Nucleus accumbens (tissue), 56 donors: ENCODE measurements at places on chromosomes 6 and 20.

DNA sequence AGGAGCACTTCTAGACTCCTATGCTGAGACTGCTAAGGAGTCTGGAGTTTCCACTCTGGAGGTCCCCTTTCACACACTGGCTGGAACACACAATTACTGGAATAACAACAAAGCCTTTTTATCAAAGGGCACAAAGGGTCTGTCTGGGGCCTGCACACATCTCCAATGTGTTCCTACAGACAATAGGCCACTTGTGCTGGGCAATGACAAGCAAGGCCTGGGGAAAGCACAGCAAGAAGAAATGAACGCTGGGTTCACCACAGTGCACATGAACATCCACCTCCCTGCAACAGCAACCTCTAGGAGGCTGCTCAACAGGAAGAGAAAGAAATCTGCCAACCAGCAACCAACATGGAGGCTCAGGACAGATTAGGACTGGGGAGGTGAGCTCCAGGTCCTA lies 43.9 kb downstream of the TRPC4AP start:
- peak; percentile 83 for DNase-seq

DNA sequence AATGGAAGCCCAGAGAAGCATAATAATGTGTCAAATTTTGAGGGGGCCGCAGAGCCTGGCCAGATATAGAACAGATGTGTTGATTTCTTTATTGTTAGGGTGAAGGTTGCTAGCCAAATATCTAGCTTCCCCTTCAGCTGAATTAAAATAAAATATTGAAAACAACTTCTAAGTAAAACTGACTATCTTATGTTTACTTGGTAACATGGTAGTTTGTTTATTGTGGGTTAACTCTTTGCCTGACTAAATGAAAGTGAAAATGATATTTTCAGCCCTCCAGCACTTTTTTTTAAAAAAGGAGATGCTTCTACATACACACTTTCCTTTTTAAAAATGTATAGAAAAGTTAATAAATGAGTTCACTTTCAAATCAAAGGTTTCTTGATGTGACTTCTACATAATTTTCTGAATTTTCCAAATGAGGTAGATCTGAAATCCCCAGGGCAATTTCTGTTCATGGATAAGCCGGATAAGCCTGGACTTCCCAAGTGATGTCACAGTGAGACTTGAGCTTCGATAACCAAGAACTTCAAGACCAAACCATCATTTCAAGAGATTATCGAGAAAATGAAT lies 172.1 kb upstream of the OLIG3 start:
- no peak for DNase-seq

DNA sequence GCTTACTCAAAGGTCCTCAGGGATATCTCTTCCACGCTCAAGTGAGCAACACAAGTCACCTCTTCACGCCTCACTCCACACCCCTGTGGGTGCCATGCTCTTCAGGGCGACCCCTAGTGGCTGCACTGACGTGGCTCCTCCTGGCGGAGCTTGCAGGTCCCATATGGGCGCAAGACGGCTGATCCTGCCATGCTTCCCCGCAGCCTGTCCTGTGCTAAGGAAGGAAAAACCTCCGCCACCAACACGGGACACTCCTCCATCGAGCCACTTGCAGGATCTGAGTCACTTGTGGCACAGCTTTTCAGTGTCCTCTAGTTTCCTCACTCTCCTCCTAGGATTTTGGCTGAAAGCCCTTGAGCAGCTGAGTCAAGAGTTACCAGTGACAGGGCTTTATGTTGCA lies 90.7 kb downstream of the KHDC1L start:
- DNase-seq: no peak

DNA sequence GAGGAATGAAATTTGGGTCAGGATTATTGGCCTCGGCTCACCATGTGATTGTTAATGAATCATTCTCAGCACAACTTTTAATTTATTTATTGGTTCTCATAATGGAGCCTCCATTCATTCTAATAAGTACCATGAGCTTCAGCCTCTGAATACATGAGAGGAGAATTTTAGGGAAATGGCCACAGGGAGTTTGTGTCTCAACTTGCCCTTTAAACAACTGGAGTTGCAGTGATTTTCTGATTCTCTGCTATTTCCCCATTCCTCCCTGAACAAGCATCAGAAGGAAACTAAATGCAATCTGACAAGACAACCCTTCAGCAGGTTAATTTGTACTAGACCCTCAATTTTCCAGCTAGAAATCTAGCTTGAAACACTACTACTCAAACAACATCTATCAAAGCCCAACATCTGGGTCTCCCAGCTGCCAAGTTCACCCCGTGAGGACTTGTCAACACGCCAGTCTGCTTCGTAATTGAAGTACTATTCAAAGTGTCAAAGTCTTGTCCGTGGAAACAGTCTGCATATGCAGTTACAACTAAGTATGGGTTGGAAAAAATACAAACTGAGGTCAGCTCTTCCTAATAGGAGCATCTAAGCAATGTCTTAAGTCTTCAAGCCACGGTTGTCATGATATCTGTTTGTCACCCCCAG lies 235.4 kb downstream of the CDH4 start:
- no peak for DNase-seq

- no peak for DNase-seq
Measured at GRCh38 chr6:168778201-168778600, 337.2 kb downstream of the SMOC2 start.

DNA sequence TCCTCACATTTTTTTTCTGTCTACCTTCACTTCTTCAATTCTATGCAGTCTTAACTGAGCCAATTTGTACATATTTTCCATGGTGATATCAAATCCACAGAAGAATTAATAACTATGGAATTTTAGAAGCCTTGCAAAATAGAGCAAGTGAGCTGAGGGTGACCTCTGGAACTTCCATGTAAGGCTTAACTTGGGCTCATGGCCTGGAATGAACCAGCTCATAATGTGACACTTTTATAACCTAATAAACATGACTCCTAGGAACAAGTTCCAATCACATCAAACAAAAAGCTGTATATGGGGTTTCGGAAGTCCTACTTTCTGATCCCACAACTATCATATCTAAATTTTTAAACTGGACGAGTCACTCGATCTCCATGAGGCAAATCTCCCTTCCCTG lies 232.4 kb downstream of the FOXA2 start:
- DNase-seq: no peak

DNA sequence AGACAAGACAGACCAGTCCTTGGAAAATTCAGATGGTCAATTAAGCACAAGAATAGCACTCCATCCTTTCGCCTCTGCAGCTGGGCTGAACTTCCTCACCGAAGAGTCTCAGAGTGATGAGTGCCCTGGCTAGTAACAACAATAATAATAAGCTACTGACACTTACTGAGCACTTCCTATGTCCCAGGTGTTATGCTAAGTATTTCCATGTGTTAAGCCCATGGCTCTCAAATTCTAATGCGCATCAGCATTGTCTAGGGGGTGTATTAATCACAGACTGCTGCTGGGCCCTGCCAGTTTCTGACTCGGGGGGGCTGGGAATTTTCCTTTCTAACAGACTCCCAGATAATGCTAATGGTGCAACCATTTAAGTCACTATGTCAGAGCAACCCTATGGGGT lies 118.2 kb upstream of the LRFN2 start:
- no peak for DNase-seq

DNA sequence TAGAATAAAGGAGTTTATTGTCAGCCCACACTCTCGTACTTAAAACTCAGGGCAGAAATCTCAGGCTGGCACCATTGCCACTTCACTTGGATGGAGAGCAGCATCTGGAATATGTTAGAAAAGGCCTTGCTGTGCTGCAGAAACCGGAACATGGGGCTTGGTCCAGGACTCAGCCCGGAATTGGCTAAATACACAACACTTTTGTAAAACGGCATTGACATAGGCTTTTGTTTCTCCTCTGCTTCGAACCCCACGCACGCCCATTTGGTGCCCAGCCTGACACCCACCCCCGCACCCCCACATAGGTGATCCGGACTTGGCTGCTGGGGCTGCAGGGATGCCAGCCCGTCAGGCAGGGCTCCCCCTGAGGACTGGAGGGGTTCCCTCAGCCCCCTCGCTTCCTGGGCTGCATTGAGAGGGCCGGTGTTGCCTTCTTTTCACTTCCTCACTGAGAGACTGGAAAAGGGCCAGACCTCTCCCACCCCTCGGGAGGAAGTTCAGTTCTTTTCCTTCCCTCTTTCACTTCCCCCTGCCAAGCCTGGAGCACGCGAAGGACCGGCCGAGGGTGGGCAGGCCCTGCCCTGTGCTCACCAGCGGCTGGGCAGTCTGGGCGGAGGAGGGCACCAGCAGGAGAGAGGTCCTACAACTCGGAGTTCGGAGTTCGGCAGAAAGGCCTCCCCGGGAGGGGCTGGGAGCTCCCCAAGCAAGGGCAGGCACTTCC lies 17.9 kb upstream of the CST3 start:
- DNase-seq: peak; percentile 88

DNA sequence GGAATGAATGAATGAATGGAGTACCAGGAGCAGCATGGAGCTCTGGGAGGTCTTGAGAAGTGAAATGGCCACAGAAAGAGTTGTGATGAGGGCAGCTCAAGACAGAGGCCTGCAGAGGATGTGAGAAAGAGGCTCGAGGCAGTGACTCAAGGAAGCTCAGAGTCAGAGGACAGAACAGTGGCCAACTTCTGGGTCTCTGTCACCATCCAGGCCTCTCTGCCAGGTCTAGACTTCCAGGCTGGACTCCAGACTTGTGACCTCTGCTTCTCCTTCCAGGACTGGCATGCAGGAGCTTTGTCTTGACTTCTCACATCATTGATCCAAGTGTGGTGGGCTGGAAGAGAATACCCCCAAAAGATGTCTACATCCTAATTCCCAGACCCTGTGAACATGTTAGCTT lies 119.8 kb downstream of the TOX2 start:
- DNase-seq: no peak

- no peak for DNase-seq
Measured at GRCh38 chr20:34915749-34916455, 39.5 kb downstream of the ACSS2 start.

GRCh38 chr6:63904650-63905248 lies 269.1 kb downstream of the PHF3 start:
- no peak for DNase-seq

- DNase-seq: no peak
Measured at GRCh38 chr6:146277142-146277541, 248.3 kb downstream of the GRM1 start.

- DNase-seq: no peak
Measured at GRCh38 chr20:4297127-4297826, 281.9 kb upstream of the RNF24 start.

DNA sequence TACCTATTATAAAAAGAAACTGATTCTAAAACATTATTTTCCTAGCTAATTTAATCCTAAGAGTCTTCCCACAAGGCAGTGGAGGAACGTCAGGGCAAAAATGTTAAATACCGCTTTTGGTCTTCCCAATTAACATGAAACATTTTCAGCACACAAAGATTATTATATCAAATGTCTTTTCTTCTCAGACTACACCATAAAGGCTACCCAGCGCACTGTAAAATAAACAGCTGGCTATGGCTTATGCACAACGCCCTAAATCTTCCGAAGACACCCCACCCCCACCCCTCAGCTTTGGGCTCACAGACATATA lies 1.0 kb downstream of the NUDT3 start:
- no peak for DNase-seq

DNA sequence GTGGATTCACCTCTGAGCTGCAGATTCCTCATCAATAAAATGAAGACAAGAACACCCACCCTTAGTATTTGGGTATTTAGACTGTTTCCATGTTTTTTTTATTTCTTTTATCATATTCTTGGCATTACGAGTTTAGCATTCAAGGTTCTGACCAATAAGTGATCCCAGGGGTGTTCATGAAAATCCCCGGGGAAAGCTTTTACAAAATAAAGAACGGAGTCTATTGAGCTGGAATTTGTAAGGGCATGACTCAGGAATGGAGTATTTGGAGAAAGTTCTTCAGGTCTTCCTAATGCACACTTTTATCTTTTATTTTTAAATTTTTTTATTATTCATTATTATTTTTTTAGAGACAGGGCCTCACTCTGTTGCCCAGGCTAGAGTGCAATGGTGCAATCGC lies 19.4 kb upstream of the TOX2 start:
- DNase-seq: no peak

GRCh38 chr6:2575236-2575635 lies 175.5 kb downstream of the MYLK4 start:
- no peak for DNase-seq

GRCh38 chr20:1332749-1333300 lies 3.9 kb upstream of the SDCBP2 start:
- no peak for DNase-seq

DNA sequence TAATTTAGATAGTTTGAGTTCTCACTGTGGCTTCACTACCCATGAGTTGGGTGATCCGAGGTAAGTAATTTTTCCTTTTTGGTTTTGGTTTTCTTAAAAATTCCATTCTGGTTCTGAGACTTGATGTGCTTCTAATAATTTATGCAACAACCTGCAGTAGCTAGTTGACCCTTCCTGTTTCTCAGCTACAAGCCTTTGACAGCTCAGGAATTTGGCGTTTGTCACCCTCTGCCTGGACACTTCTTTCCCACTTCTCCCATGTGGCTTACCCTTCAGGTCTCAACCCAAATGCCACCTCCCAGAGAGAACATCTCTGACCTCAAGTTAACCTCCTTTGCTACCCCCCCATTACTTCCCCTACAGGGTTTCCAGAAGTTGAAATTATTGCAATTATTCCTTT lies 49.7 kb upstream of the TSHZ2 start:
- DNase-seq: no peak

GRCh38 chr20:52524861-52525260 lies 333.3 kb upstream of the ZFP64 start:
- DNase-seq: no peak

DNA sequence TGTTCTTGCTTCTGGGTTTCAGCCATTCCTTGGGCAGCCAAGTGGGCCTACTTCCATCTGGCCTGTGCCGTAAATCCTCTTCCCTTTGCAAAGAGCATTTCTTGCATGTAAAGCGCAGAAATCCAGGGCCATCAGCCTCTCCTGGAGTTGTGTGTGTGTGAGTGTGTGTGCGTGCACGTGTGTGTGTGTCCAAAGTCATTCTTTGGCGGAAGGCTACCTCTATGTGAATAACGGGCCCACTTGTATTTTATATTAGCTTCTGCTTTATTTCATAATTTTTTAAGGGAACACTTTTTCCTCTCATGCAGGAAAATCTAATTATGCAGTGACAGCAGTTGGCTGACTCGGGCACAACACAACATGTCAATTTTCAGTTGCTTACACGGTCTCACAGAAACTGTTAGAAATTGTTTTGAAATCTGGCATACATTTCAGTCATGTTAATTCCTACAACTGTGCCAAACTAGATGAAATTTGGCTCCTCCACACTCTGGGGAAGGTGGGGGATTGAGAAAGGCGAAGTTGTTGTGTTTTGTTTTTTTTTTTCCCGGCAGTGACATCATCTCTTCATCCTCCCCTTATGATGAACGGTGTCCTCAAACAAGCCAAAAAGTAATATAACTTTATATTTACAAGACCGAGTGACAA lies 223.7 kb upstream of the TSHZ2 start:
- no peak for DNase-seq

DNA sequence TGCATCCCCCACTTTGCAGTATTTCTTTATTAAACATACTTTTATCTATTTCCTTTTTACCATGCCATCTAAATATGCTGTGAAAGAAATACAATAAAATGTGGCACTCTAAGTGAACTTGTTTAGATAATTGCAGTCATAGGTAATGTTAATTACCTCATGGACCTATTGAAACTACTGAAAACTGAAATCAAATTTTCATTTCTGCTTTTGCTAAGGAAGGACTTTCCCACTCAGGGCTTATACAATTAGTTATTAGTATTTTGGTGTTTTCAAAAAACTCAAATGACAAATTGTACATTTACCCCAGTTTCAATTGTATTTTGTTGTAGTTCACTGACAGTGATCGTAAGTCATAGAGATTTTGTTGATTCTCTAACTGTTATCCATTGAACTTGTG lies 88.4 kb downstream of the ID4 start:
- DNase-seq: no peak
